ENCODE measurements at places on chromosomes 7 and 10.

DNA sequence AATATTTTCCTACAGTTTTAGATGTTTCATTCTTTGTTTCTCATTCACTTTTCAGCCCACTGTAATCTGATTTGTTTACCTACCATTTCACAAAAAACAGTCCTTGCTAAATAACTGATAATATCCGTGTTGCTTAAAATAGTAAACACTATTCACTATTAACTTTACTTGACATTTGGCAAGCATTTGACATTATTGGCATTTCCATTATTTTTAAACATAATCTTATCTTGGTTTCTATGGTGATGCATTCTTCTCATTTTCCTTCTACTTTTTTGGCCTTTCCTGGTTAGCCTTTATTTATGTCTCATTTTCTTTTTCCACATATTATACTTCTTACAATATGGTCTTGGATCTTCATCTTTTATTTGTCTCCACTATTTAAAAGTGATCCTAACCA, 715.3 kb downstream of the DNAJB9 start:
- DNase-seq: no peak

- DNase-seq: no peak
These were observed 534.4 kb downstream of the ETV1 start for GRCh38 chr7:13454916-13455592.

DNA sequence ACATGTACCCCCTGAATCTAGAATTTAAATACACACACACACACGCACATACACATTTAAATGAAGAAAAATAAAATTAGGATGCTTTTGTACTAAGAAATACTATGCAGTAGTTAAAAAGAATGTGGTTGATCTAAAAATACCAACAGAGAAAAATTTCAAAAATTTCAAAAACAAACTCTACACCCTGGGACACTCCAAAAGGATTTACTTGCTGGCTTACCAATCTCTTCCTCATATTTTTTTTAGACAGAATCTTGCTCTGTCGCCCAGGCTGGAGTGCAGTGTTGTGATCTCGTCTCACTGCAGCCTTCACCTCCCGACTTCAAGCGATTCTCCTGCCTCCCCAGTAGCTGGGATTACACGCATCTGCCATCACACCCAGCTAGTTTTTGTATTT, 80.9 kb downstream of the HIP1 start:
- no peak for DNase-seq

- DNase-seq: no peak
These were observed 5.0 kb downstream of the GAD2 start for GRCh38 chr10:26221541-26221940.

DNA sequence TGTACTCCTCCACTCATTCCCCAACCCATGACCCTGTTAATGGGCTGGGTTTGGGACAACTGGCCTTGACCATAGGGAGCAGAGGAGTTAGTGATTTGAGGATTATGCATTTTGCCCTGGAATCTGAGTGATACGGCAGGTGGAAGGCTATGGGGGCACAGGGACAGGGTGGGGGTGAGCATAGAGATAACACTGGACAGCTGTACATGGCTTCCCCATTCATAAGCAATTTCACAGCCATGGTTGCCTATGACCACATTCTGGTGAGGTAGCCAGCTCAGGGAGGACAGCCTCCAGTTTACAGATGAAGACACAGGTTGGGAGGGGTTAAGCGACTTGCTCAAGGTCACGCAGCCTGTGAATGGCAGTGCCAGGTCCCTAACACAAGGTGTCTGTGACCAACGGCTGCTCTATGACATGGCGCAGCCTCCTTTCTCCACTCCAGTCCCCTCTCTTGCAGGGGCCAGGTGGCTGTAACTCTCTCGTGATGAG, 319.5 kb downstream of the PLXNA4 start:
- no peak for DNase-seq

DNA sequence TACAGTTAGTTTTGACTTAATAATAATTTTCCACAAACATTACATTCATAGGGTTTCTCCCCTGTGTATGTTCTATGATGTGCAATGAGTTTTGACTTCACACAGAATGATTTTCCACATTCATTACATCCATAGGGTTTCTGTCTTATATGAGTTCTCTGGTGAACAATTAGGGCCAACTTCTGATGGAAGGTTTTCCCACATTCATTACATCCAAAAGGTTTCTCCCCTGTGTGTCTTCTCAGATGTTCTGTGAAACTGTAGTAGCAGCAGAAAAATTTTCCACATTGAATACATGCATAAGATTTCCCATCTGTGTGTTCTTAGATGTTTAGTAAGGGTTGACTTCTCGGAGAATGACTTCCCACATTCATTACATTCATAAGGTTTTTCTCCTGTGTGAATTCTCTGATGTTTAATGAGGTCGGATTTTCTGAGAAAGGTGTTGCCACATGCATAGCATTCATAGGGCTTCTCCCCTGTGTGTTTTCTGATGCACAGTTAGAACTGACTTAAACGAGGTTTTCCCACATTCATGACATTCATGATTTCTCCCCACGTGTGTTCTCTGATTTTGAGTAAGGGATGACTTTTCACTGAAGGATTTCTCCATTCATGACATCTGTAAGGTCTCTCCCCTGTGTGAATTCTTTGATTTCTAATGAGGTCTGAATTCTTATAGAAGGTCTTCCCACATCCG, 118.5 kb downstream of the ZNF33B start:
- DNase-seq: no peak

- DNase-seq: peak; percentile 78
These were observed 793.0 kb upstream of the IGFBP3 start for GRCh38 chr7:46713868-46714596.

GRCh38 chr7:116185956-116186355, 24.4 kb upstream of the TES start:
- DNase-seq: no peak

- DNase-seq: no peak
These were observed 36.2 kb upstream of the R3HCC1L start for GRCh38 chr10:98098247-98098646.

GRCh38 chr7:28239823-28240204, 59.2 kb upstream of the JAZF1 start:
- no peak for DNase-seq

GRCh38 chr7:139596626-139597025, 73.1 kb downstream of the CLEC2L start:
- DNase-seq: no peak

GRCh38 chr7:26101361-26102151, 50.4 kb upstream of the NFE2L3 start:
- peak; percentile 23 for DNase-seq

DNA sequence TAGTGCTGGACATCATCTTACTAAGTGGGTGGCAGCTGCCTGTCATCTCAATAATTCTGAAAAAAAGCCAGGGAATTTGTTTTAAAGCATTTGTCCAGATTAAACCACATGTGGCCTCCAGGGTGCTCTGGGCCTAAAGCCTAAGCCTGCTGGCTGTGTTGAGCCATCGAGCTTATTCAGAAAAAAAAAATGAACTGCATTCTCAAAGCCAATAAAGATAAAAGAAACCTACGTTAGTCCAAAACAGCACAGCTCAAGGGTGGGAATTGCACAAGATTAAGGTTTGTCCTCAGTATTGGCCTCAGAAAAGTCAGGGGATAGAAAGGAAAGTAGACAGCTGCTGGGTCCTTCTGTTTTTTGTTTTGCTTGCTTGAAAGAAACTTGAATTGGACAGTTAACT, 22.6 kb upstream of the PRTFDC1 start:
- no peak for DNase-seq

DNA sequence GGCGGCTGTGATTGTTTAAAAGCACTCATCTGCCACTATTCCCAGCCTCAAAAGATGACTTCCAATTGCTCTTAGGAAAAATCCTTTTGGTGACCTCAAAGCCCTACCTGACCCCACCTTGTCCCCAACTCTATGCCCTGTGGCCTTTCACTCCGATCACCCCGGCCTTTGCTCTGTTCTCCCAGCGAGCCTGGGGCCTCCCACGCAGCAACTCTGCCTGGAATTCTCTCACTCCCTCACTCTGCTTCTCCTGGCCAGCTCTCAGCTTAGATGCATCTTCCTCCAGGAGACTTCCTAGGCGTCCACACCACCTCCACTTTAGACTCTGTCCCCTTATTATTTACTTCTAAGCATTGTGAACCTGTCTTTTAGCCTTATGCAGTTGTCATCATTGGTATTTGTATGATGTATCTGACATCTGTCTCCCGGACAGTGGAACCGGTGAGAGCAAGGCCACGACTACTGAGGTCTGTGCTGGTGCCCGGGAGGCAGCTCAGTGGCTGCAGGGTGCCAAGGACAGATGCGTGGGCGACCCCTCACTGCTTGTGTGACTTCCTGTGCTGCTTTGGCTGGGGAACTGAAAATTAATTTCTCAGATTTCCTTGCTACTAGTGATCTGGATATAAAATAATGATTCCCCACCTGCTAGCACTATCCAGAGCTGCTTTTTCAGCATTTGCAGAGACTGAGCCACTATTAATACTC, 63.0 kb downstream of the PIP4K2A start:
- no peak for DNase-seq

GRCh38 chr7:108358553-108358952, 97.7 kb downstream of the NRCAM start:
- DNase-seq: peak; percentile 9

DNA sequence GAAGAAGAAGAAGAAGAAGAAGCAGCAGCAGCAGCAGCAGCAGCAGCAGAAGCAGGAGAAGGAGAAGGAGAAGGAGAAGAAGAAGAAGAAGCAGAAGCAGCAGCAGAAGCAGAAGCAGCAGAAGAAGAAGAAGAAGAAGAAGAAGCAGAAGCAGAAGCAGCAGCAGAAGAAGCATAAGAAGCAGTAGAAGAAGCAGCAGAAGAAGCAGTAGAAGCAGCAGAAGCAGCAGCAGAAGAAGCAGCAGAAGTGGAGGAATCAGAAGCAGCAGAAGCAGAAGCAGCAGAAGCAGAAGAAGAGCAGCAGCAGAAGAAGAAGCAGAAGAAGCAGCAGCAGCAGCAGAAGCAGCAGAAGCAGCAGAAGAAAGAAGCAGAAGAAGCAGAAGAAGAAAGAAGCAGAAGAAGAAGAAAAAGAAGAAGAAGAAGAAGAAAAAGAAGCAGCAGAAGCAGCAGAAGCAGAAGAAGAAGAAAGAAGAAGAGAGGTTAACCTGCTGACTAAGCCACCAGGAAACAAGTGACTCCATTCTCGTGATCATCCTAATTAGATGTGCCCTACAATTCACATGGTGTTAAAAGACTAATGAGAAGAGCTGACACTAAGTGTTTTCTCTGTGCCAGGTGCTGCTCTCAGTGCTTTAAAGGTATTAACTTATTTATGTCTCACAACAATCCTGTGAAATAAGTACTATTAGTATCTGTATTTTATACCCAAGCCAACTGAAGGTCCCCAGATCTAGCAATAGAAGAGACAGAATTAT, 11.6 kb downstream of the CDNF start:
- DNase-seq: no peak

DNA sequence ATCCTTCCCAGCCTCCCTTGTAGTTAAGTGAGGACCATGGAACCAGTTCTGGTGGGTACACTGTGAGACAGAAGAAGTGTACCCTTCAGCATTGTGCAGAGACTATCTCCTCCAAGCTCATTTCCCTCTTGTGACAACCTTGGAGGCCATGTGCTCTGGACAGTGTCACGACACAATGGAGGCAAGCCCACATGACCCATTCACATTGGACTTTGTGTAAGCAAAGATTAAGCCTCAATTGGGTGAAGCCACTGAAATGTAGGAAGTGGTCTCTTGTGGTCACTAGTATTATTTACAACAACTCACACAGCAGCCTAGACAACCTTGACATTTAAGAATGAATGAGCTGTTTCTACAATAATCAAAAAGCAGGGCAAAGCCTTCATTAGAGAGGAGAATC, 124.2 kb downstream of the INHBA start:
- no peak for DNase-seq

DNA sequence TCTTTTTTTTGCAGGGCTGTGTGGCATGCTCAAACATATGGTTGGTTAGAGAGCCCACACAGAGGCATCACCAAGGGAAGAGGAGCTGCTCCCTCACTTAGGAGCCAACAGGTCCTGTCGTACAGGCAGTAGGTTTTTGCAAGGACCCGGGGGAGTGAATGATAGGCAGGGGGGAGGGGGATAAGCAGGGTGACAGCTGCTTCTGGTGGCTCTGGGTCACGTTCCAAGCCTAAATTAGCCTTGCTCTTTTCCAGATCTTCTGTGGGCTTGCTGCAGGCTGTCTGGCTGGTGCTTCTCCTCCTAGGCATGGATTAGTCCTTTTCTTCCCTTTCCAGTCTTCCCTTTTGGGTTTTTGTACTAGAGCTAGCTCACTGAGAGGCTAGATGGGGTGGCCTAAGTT, 117.7 kb upstream of the PODXL start:
- no peak for DNase-seq

GRCh38 chr10:101120884-101121653, 10.0 kb upstream of the TLX1 start:
- peak; percentile 77 for DNase-seq

- no peak for DNase-seq
These were observed 332.9 kb downstream of the PTEN start for GRCh38 chr10:88196291-88196690.

- DNase-seq: no peak
These were observed 18.6 kb downstream of the NPFFR1 start for GRCh38 chr10:70265032-70265689.

GRCh38 chr7:134083766-134084487, 43.2 kb upstream of the LRGUK start:
- no peak for DNase-seq

DNA sequence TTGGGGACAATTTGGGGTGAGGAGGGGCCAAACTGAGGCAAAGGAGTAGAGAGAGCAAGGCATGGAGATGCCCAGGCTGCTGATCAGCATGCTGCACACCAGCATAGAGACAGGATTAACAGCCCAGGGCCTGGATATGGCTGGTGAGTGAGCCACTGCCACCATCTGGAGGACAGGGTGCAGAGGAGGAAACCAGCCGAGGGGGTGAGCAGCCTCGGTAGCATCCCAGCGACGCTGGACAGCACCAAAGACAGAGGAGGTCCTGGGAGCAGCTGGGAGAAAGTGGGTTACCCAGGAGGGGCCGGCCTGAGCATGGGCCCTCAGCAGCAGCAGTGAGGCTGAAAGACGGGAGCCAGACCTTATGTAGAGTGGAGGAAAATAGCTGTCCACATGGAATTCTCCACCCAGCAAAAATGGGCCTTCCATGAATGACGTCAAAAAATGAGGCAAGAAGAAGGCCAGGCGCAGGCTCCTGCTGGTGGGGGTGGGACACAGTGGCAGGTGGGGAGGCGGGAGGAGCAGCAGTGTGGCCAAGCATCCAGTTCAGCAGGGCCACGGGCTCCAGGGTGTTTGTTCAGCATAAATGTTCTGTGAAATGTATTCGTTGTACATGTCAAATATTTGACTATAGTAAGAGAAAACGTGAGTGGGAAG, 16.7 kb downstream of the RET start:
- DNase-seq: no peak

- DNase-seq: no peak
These were observed 478.2 kb upstream of the LRRN3 start for GRCh38 chr7:110612680-110613079.

GRCh38 chr7:48876087-48876486, 48.3 kb upstream of the CDC14C start:
- no peak for DNase-seq

DNA sequence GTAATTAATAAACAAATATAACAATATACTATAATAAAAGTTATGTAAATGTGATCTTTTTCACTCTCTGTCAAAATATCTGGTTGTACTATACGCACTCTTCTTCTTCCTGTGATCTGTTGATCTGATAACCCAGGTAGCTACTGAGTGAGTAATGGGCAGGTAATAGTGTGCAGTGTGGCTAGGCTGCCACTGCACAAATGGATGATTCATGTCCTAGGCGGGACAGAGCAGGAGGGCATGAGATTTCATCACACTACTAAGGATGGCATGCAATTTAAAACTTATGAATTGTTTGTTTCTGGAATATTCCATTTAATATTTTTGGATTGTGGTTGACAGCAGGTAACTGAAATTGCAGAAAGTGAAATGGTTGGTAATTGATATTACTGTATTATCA, 44.5 kb downstream of the TAS2R16 start:
- no peak for DNase-seq
